ENCODE measurements at places on chromosomes 1 and 21.
A peak's percentile ranks its signal among the peaks of the same experiment; 100 is the strongest.

- DNase-seq: no peak
Measured at GRCh38 chr1:30745156-30745833, 12.3 kb downstream of the LAPTM5 start.

- no peak for DNase-seq
Measured at GRCh38 chr1:184866586-184866985, 107.7 kb downstream of the NIBAN1 start.

DNA sequence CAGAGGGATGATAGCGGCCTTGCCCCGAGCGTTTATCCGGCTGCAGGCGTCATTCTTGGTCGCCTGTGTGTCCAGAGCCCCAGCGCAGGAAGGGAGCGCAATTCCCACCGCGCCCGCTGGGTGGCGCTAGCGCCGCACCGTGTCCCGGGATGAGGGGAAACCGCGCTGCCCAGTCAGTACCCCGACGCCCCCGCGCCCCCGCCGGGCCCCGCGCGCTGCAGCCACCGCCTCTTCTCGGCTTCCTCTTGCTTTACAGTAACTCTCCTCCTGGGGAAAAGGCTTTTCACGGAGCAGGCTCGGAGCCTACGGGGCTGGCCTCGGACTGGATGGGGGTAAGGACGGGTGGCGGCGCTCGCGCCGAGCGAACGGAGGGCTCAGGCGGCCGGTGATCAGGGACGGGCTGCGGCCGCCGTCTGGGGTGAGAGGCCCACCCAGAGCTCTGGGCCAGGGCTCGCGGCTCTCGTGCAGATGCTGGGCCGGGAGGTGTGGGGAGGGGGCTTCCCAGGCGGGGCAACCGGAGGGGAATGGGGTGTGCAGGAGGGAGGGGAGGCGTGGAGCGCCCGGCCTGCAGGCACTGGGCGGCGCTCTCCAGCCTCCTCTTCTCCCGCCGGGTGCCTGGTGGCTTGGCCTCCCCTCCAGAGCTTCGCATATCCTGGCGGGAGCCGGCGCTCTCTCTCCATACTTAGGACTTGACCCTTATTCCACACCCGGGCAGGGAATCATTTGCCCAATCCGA is 29.8 kb downstream of the TEX35 start:
- DNase-seq: no peak

GRCh38 chr1:190168116-190168892 is 309.4 kb downstream of the BRINP3 start:
- DNase-seq: peak; percentile 19

GRCh38 chr1:82197606-82198005 is 396.9 kb downstream of the ADGRL2 start:
- DNase-seq: no peak

GRCh38 chr21:21332492-21332891 is 334.3 kb downstream of the NCAM2 start:
- DNase-seq: no peak

DNA sequence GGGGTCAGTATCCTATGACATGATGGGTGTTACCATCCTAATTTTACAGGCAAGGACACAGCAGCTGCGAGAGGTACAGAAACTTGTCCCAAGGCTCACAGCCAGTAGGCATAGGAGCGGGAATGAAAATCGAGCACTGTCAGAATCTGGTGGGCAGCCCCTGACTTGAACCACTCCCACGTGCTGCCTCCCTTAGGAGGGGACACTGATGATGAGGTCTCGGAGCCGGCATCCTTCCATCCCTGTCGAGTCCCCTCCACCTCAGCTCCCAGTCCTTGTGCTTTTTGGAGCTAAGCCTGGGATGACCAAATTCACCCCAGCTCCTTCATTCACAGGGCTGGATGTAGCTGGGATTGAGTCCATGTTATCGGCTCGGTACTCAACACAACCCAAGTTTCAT is 49.0 kb downstream of the B3GALT5 start:
- no peak for DNase-seq

- DNase-seq: no peak
Measured at GRCh38 chr1:26557008-26557407, 27.4 kb downstream of the RPS6KA1 start.

DNA sequence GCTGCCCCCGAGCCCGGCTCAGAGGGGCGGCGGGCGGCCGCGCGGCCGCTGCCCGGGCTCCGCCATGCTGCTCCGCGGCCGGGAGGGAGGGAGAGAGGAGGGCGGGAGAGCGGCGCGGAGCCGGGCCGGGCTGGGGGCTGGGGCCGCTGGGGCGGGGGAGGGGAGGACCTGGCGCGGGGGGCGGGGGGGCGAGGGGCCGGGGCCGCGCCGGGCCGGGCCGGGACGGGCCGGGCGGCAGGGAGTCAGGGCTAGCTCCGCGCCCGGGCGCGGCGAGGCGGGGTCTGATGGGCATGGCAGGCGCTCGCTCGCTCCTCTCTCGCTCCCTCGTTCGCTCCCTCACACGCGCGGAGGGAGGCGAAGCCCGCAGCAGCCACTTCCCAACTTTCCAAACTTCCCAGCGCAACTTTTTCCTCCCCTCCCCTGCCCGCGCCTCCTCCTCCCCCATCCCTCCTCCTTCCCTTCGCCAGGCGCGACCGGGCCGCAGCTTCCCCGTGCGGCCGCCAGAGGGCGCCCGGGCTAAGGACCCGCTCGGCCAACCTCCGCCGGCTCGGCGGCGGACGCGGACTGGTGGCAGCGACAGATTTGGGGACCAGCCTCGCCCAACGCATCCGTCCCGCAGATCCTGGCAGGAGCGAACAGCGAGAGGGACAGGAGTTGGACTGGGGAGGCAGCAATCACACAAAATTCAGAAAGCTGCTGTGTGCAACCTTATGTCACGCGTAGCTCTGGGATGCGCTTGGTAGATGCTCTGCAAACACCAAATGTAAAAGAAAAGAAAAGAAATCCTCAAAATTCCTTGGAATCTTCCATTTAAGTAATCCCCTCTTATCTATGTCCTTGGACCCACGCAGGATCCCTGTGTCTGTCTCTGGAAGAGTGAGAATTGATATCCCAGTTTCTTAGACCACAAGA is at the start of gene TRABD2B:
TRABD2B (minus strand) TSS at position 97 of the 912 bp plus-strand sequence.
- DNase-seq: no peak

GRCh38 chr1:46689897-46690296 is 18.2 kb downstream of the TEX38 start:
- DNase-seq: no peak

GRCh38 chr1:168005529-168005928 is 68.7 kb upstream of the MPC2 start:
- DNase-seq: no peak

- no peak for DNase-seq
Measured at GRCh38 chr21:39029900-39030884, 153.1 kb downstream of the PSMG1 start.

DNA sequence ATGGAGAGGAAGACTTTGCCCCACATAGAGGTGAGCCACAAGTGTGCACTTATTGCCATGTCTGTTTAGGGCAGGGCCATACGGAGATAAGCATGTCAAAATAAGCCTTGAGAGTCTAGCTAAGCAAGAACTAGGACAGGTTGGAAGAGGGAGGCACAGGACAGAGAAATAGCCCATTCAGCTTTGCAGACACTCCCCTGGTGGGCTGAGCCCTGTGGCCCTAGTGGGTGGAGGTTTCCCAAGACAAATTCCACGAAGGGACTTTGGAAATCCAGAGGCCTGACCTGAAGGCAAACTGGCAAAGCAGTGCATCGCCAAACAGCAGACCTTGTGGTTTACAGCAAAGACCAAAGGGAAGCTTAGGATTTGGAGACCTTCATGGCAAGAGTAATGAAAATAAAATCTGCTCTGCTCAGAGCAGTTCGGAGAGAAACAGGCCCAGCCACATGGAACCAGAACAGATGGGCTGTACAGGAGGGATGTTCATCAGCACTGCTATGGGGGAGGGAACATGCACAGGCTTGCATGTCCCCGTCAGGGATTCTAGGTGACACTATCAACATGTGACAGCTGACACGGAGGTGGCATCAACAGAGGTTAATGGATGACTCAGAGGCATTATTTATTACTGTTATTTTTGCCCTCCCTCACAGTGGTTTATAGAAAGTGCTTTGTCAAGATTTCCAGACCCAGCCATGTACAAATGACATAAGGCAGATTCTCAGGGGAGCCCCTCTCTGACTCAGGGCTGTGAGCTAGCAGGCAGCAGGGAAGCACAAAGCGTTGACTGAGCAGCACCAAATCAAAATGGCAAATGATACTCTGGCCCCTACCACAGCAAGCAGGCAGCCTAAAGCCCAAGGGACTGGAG is 90.1 kb upstream of the IRF2BP2 start:
- no peak for DNase-seq

GRCh38 chr1:67149179-67149770 is 14.5 kb upstream of the C1orf141 start:
- no peak for DNase-seq

DNA sequence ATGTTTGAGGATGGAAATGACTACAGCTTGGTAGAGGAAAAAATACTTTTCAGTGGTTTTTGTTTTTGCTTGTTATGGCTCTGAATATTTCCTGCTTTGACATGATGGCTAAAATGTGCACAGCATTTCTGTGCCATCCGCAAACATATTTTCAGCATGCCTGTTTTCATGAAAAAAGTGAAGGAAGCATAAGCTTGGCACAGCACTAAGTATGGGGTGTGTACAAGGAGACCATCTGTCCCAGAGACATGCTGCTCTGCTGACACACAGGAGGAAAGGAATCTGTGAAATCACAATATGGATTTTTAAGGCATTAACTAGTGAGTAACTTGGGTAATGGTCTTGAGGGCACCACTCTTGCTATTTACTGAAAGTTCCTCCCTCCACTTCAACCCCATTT is 595.5 kb downstream of the RWDD3 start:
- no peak for DNase-seq

GRCh38 chr1:79353224-79353623 is 346.7 kb upstream of the ADGRL4 start:
- DNase-seq: no peak

DNA sequence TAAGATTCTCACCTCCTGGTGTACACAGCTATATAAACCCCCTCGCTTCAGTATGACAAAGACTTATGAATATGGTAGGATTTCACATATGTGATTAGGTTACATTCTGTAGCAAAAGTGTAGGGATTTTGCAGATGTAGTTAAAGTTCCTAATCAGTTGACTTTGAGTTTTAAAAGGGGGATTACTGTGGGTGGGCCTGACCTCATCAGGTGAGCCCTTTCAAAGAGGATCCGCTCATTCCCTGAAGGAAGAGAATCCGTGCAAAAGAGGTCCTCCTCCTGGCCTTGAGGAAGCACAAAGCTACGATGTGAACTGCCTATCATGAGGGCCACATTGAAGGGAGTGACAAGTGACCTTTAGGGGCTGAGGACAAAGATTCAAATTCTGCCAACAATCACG is 30.6 kb upstream of the KAZN start:
- DNase-seq: no peak

DNA sequence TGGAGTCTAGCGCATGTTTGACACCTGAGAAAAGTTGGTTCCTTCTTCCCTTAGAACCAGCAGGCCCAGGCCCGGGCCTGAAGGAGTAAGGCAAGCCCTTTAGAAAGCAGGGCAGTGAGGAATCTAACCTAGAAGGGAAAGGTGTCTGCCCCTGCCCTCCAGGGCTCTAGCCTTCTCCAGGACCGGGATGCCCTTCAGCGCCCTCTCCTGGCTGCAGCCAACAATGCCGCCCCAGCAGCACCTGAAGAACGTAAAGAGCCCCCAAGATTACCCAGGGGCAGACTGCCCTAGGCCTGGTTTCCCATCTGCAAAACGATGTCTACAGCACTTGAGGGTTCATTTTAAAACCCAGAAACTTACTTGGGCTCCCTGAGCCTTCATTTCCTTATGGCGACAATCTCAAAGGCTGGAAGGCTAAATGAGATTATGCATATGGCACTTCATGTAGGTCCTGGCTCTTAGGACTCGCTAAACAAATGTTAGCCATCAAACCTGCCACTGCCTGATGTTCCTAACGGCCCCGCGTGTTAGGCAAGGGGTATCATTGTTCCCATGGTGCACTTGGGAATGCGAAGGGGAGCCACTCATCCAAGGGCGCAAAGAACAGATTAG is 106.7 kb upstream of the KLHDC7A start:
- DNase-seq: no peak

GRCh38 chr1:155083865-155084721 is 5.5 kb downstream of the EFNA3 start:
- no peak for DNase-seq

DNA sequence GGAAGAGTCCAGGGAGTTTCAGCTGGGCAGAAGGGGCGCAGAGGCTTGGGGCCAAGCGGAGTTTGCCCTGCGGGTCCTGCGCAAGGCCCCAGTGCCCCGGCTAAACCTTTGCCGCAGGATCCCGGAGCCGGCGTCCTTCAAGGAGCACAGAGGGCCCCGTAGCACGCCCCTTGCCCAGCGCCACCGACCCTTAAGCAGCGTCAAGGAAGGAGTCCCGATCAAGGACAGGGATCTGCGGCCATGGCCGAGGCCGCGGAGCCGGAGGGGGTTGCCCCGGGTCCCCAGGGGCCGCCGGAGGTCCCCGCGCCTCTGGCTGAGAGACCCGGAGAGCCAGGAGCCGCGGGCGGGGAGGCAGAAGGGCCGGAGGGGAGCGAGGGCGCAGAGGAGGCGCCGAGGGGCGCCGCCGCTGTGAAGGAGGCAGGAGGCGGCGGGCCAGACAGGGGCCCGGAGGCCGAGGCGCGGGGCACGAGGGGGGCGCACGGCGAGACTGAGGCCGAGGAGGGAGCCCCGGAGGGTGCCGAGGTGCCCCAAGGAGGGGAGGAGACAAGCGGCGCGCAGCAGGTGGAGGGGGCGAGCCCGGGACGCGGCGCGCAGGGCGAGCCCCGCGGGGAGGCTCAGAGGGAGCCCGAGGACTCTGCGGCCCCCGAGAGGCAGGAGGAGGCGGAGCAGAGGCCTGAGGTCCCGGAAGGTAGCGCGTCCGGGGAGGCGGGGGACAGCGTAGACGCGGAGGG is 520 bp downstream of the CLIC6 start:
- DNase-seq: no peak

DNA sequence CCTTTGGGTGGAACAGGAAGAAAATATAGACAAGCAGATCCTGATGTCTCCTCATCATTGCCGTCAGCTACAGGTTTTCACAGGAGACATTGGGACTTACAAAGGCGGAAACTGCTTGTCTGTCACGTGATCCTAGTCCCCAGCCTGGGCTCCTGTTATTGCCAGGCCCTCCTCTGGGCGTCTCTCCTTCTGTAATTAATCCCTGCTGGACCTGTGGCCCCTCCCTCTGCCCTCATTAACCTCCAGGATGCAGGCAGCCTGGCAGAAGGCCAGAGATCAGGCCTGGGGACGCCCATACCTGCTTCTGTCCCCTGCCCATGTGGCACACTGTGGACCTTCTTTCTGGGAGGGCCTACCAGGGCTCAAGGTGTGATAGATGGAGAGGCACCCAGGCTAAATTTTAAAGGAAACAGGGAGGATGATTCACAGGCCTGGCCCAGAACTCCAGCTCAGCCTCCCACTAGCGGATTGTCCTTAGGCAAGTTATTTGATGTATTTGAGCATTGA is 2.4 kb downstream of the S100A5 start:
- no peak for DNase-seq

- DNase-seq: no peak
Measured at GRCh38 chr1:230827081-230827681, 41.1 kb downstream of the C1orf198 start.

Measured in keratinocyte (primary cell).